ENCODE measurements at places on chromosomes 3 and 15.

DNA sequence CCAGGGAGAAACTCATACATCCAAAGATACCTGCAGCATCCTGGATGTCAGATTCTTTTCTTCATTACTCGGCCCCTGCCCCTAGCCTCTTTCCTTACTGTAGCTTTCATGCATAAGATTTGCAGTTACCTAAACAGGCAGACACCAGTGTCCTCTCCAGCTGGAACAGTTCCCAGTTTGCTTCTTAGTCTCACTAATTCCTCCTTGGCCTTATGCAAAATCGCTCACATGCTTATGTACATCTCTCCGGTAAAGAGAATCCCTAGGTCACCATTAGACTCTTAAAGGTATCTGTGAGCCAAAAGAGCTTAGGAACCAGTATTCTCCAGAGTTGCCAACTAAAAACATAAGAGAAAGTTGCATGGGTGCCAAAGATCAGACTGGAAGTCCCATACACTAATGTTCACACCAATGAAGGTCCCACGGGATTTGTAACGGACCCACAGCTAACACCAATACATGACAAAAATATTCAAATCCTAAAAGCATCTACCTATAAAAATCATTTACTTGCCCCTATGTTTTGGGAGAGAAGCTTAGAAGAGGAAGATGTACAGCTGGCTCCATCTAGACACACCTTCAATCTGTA is 66.6 kb downstream of the CBLB start:
- DNase-seq, result no peak

GRCh38 chr3:143419611-143420010 is 300.0 kb downstream of the CHST2 start:
- no peak for DNase-seq

GRCh38 chr3:39568508-39568907 is 101.0 kb downstream of the MOBP start:
- DNase-seq, result no peak

- DNase-seq, result no peak
Measured at GRCh38 chr3:66363148-66363547, 137.7 kb downstream of the LRIG1 start.

DNA sequence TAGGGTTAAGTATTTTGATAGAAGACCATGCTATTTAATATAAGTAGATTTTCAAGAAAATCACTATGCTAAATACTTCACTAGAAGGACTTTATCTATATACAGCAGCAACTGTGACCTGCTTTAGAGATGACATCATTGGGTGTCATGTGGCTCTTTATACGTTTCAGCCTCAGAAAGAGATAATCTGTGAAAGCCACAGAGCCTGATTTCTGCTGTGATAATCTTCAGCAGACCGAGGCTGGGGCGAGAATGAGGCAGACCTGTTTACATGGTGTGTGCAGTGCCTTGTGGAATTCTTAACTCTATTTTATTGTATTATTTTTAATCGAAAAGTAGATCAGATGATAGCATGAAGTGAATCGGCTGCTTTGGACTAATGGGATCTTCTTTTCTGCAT is 471.2 kb downstream of the MFSD1 start:
- DNase-seq, result no peak

Data from GM13976 (cell line).